Inflammatory macrophage treated with lipopolysaccharide for 4 hours (primary cell): ENCODE measurements at places on chromosomes 7 and 10.

DNA sequence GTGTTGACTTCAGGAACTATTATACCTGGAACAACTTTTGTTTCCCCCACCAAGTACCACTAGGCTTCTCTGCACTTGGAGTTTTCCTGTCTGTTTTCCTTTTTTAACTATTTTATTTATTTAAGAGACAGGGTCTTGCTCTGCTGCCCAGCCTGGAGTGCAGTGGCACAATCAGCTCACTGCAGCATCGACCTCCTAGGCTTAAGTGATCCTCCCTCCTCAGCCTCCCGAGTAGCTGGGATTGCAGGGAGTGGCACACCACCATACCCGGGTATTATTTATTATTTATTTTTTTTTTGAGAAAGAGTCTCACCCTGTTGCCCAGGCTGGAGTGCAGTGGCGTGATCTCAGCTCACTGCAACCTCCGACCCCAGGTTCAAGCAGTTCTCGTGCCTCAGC is 2.1 kb upstream of the GIGYF1 start:
- DNase-seq: no peak

- DNase-seq: no peak
Measured at GRCh38 chr7:75055155-75055554, 18.4 kb downstream of the RCC1L start.

DNA sequence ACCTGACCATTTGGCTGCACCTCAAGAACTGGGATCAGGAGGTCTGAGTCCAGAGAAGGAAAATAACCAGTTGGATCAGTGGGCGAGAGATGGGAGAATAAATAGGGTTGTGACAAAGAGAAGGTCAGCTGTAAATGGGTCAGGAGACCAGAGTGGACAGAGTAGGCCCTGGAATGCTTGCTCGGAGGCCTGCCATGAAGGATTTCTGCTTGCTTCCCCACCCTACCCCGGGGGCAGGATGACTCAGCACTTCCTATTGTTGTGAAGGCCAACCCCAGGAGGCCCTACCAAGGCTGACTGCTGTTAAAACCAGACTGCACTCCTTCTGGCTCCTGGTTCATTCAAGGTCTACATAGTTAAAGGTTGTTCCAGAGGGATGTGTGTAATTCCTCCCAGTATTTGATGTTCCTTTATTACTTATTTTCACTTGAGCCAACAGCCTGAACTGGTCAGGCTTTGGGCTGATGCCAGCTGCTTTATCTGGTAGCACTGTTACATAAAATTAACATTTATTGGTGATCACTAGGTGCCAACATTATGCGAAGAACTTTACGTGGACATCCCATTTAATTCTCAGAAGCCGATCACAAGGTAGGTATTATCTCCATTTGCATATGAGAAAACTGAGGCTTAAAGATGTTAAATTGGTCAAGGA is 27.3 kb upstream of the IFRD1 start:
- DNase-seq: peak; percentile 71

DNA sequence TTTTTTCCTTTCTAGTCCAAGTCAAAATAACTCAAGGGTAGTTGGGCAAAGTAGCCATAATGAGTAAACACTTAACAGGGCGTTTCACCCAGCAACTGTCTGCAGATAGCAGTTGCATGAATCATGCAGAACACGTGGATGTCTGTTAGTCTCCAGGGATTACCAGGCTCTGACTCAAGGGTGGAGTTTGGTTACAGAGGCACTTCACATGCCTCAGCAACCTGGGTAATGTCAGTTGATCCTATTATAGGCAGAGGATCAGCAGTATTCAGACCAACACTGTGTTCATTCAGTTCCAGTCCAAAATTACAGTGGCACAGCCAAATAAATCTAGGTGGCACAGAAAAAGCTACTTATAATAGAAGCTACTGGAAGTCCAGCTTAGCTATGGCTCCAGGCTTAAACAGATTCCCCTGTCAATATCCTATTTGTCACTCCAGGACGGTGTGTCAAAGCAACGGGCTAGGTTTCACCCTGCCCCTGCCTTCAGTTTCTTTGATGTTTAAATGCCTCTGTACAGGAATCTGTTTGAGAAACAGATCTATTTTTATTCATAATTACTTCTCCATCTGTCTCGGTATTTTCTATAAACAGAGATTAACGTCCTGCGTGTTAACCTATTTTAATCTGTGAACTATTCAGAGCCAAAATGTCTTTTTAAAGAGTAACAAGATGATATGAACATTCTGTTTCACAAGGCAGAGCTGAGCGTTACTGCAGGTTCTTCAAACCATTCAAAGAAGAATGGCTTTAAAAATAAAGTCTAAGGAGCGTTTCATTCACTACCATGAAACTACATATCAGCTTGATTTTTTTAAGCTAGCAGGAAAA is 162.6 kb upstream of the AKR1E2 start:
- peak; percentile 68 for DNase-seq

DNA sequence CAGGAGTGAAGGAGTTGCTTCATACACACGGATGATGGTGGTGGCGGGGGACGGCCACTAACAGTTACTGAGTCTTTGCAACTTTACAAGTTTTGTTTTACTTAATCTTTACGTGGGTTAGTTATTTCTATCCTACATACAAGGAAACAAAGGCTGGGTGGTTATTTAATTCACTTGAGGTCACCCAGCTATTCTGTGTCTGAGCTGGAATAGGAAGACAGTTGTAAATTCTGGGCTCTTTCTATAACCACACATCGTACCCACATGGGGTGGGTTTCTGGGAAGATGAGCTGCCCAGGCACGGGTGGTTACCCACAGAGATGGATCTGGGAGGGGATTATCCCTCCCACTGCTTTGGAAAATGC is 137.9 kb downstream of the ANLN start:
- no peak for DNase-seq

- no peak for DNase-seq
Measured at GRCh38 chr7:2777898-2778535, 66.1 kb downstream of the GNA12 start.

- no peak for DNase-seq
Measured at GRCh38 chr7:135467207-135467711, 42.6 kb downstream of the CNOT4 start.

DNA sequence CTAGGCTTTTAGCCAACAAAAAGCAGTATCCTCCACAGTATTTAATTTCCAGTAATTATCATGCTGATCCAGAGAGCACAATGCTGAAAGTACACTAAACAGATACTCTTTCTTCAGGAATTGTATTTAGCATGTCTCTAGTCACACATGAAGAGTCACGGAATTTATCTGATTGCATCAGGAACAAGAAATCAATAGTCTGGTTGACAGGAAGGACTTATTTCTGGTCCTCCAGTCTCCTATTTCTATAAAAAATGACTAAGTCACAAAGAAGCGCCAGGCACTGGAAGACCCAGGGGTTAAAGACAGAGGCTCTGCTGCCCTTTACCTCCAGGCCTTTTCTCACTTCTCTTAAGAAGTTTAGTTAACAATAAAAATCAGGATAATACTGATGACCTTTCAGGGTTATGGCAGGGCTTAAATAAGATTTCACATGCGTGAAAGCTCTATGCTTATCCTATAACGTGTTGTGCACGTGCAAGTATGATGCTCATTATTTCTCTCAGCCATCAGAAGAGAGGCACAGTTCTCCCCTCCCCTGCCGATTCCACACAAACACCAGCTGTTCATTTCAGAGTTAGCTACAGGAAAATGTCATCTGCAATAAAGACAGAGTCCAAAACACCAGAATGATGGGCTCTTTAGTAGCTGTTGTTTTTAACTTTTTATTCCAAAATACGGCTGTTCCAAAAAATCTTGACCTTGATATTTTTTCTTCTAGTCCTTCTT is 36.9 kb downstream of the SLC26A4 start:
- no peak for DNase-seq

DNA sequence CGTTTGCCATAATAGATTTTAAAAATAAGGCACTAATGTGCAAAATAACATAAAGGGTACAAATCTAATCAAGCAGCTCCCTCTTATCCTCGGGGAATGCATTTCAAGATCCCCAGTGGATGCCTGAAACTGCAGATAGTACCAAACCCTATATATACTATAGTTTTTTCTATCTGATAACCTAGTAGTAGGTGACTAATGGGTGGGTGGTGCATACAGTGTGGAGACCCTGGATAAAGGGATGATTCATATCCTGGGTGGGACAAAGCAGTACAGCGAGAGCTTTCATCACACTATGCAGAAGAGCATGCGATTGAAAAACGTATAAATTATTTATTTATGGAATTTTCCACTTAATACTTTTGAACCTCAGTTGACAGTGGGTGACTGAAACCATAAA is 464.5 kb downstream of the GRID1 start:
- DNase-seq: no peak

DNA sequence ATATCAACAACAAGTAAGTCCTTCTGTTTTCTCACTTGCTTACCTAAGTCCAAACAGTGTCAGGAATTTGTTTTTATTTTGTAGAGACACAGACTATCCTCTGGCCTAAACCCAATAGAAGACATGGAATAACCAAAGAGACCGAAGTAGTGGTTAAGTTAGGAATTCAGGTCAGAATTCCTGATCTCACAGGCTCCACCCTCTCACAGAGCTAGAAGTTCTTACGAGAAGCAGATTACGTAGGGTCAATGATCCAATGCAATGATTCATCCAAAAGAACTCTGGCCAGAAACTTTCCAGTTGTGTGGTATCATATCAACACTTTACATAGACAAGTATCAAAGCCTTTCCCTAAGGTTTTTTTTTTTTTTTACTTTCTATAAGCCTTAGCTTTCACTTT is 73.8 kb downstream of the IQUB start:
- no peak for DNase-seq

GRCh38 chr10:104247513-104248146 is 7.1 kb upstream of the GSTO1 start:
- DNase-seq: peak; percentile 60

- DNase-seq: no peak
Measured at GRCh38 chr10:1477578-1477977, 259.7 kb downstream of the ADARB2 start.

DNA sequence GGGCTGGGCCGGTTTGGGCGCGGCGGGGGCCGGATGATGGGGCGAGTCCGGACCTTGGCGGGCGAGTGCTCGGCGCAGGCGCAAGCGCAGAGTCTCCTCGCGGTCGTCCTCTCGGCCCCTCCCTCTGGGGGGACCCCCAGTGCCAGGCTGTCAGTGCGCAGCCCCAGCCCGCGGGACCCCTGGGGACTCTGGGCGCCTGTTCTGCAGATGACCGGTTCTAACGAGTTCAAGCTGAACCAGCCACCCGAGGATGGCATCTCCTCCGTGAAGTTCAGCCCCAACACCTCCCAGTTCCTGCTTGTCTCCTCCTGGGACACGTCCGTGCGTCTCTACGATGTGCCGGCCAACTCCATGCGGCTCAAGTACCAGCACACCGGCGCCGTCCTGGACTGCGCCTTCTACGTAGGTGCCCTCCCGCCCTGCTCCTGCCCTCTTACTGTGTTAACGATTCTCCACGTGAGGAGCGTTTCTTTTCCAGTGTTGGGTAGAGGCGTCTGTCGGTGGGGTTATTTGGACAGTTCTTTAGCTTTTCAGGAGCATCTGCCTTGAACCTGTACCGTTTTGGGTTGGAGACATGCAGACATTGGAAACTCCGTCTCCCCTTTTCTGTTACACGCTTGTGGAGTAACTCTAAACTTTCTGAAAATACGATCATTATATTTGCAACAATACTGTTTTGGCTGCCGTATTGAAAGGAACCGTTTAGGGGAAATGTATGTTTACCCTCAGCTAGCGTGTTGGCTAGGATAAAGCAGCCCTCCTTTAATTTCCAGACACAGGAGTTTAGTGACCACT is 706 bp downstream of the BUB3 start:
- DNase-seq: peak; percentile 33

GRCh38 chr7:159193543-159194090 is 49.0 kb upstream of the VIPR2 start:
- no peak for DNase-seq

- no peak for DNase-seq
Measured at GRCh38 chr7:124310934-124311390, 278.1 kb upstream of the TMEM229A start.

- DNase-seq: no peak
Measured at GRCh38 chr7:123789206-123789784, 40.5 kb upstream of the WASL start.

- peak; percentile 67 for DNase-seq
Measured at GRCh38 chr7:93146472-93147141, 1.6 kb downstream of the SAMD9L start.

DNA sequence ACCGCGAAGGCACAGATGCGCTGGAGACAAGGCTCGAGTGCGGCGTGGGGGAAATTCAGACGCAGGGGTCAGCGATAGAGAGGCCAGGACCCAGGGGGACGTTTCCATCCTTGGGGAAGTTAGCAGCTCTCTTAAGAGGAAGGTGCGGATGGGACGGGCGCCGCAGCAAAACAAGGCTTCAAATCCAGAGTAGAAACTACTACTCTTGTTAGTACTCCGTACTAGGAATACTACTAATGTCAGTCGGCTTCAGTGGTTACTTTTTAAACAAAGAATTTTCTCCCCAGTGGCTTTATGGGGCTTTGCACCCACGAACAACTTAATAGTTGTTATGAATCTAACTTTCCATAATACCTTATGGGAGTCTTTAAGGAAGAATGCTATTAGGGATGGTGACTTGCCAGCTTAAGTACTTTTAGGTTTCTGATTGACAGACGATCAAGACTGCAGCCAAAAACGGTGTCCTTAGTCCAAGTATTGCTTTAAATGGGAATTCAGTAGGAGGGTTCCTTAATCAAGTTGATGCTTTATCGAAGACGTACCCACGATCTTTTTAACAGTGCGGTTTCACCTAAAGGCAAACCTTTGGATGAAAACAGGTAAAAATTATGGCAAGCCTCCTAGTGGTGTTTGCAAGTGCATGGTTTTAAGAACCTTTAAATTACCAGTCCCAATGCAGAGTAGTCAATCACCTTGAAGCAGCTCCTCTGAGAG is 812 bp upstream of the IDE start:
- DNase-seq: peak; percentile 76

DNA sequence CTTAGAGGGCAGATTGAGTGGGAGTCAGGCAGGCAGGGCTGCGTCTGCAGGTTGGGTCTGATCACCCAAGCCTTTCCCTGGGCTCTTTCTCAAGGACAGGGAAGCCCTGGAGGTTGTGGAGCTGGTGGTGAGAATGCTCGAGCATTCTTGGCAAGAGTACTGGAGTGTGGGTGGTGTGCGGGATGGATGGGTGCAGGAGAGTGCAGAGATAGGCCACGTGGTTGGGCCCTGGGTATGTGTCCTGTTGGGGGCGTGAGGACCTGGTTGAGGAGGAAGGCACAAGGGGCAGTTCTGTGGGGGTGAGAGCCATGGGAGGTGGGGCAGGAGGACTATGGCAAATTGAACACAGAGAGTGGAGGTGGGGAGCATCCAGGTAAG is 135.9 kb downstream of the PTPN20 start:
- no peak for DNase-seq

- DNase-seq: peak; percentile 2
Measured at GRCh38 chr10:28991333-28992270, 297.3 kb upstream of the LYZL1 start.

DNA sequence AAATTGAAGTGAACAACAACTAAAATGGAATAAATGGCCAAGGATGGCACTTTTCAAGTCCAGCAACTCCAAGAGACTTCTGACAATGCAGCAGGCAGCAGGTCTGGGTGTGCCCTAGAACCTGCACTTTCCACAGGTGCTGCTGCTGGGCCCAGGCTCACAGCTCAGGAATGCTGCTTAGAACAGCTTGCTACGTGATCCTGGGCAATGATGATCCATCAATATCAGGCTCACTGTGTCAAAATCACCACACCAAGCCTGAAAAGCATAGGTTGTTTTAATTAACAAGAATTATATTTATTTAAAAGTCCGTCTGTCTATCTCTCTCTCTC is 148.4 kb downstream of the TNS3 start:
- no peak for DNase-seq

- peak; percentile 76 for DNase-seq
Measured at GRCh38 chr10:97714401-97715258, 1.1 kb downstream of the MARVELD1 start.

GRCh38 chr7:121038717-121039509 is 50.4 kb downstream of the CPED1 start:
- no peak for DNase-seq

- peak; percentile 91 for DNase-seq
Measured at GRCh38 chr10:5234106-5234860, 37.6 kb downstream of the AKR1C4 start.
